ENCODE measurements at places on chromosomes 2 and 18. TPM values are rescaled to one million over a fixed set of nuclear protein-coding genes. Genes with fewer than 3 reads are reported as not detected.

DNA sequence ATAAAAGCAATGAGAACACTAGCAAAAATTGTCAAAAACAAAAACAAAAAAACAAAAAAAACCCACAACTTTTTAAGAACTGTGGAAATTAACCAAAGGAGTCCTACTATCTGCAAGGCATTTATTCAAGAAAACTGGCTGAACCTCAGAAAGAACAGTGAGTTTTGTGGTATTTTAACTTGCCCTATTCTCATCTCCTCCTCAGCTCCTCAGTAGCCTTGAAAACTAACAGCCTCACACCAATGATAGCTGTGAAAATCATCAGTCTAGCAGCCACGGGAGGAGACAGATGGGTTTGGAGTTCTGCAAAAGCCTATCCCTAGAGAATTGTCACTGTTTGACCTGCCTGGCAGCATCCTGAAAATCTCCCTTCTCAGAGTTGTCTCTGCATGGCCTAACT, 20.1 kb upstream of the DNER start:
- DNase-seq, result no peak

FBXO11 gene
- 43.8 TPM for total RNA-seq

DNA sequence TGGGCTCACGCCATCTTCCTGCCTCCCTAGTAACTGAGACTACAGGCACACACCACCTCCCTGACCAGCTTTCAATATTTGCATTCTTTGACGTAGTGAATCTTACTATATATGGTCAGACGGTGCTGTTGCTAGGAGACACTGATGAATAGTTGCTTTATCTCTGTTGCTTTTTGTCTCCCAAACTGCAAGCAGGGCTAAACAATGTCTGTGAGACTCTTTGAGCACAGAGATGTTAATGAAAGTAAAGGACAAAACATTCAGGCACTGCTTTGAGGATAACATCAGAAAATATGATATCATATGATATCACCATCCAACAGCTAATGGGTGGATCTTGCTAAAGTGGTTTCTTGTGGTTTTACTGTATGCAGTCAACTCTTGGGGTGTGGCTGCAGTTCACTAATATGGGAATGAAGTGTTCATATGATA, 43.0 kb downstream of the EMILIN2 start:
- DNase-seq, result no peak

GRCh38 chr2:9668687-9669345, 38.0 kb upstream of the YWHAQ start:
- DNase-seq, result no peak

NRBP1 gene
- total RNA-seq, result 91.3 TPM

DNA sequence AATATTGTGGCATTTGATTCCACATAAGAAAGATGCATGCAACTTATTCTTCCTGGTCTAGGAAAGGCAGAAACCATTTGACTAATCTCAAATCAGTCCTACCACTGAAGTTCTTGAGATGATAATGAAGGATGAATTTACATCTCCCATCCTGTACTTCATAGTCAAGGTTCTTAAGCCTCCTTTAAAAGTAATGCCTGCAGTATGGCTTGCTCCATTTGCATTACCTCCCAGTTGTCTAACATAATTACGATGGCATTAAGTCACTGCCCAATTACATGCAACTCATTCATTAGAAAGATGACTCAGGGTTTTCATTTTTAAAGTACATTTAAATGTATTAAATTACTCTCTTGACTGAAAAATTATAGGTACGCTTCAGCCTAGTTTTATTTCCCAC, 32.2 kb downstream of the THADA start:
- DNase-seq, result no peak

SUCLG1 gene
- total RNA-seq, result 104 TPM

APCDD1 gene
- total RNA-seq, result 20.1 TPM

DNA sequence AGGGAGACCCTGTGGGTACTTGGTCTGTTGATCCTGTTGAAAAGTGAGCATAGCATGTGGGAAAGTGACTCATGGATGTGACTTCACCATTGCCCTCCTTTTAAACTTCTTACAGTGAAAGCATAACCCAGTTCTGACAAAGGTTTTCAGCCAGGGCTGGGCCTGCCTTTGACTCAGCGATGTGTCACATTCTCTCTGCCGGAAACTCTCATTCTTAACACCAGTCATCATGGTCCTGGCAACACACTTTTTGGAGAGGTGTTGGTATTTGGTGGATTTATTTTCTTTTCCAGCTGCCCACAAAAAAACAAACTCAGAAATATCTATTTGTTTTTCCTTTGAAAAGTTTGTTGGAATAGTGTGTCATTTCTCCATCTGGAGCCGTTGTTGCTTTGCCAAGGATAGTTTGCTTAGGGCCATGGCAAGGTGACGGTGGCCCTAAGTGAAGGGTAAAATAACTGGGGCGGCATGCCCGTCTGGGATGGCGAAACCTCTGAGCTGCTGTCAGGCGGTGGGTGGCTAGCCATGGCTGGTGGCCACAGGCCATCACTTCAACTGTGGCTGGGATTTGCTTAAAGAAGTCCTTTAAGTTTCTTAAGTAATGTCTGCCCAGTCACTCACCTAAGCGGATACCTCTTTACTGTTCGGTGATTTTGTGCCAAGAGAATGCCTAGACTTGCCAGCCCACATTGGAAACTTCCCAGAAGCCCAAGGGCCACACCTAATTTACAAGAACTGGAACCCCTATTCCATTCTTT, 123.3 kb downstream of the LTBP1 start:
- peak; percentile 75 for DNase-seq

GRCh38 chr2:79511320-79511951, 1.4 kb upstream of the CTNNA2 start:
- DNase-seq, result no peak

ALLC gene
- total RNA-seq, result not detected

GRCh38 chr2:11962707-11963328, 216.4 kb downstream of the LPIN1 start:
- DNase-seq, result no peak

- DNase-seq, result no peak
Measured at GRCh38 chr2:159402790-159403189, 116.3 kb upstream of the WDSUB1 start.

TCF23 gene
- total RNA-seq, result not detected

- DNase-seq, result no peak
Measured at GRCh38 chr2:36123995-36124394, 231.6 kb upstream of the CRIM1 start.

DNA sequence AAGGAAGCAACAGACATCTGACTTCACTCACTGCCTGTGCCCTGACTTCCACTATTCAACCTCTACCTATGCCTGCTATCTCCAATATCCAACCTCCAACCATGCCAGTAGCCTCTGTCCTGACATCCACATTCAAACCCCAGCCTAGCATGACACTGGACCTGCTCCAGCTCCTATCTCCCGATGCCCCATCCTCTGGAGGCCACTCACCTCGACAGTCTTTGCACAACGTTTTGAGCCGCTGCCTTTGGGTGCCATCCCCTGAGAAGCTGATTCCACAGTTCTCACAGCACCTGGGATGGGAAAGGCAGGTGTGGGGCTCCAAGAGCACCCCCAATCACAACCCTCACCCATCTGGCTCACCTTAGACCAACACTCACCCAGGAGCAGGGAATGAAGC, 4.9 kb downstream of the MBD1 start:
- no peak for DNase-seq

GRCh38 chr2:240704651-240705050, 13.0 kb downstream of the AQP12A start:
- no peak for DNase-seq

GRCh38 chr2:12501469-12502158, 215.1 kb upstream of the TRIB2 start:
- peak; percentile 69 for DNase-seq

RAB27B gene
- 1.4 TPM for total RNA-seq

DNA sequence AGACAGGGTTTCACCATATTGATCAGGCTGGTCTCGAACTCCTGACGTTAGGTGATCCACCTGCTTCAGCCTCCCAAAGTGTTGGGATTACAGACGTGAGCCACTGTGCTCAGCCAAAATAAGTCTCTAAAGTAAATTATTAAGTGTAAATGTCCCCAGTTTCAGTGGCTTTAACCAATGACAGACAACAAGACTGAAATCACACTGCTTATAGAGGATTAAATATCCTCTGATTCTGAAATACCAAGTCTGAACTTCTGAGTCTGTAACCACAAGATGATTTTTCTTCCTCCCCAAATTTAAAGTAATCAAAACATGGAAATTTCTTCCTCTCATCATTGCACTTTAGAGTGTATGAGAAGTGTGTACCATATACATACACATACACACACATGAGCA, 16.5 kb upstream of the ANKRD44 start:
- DNase-seq, result no peak

DNA sequence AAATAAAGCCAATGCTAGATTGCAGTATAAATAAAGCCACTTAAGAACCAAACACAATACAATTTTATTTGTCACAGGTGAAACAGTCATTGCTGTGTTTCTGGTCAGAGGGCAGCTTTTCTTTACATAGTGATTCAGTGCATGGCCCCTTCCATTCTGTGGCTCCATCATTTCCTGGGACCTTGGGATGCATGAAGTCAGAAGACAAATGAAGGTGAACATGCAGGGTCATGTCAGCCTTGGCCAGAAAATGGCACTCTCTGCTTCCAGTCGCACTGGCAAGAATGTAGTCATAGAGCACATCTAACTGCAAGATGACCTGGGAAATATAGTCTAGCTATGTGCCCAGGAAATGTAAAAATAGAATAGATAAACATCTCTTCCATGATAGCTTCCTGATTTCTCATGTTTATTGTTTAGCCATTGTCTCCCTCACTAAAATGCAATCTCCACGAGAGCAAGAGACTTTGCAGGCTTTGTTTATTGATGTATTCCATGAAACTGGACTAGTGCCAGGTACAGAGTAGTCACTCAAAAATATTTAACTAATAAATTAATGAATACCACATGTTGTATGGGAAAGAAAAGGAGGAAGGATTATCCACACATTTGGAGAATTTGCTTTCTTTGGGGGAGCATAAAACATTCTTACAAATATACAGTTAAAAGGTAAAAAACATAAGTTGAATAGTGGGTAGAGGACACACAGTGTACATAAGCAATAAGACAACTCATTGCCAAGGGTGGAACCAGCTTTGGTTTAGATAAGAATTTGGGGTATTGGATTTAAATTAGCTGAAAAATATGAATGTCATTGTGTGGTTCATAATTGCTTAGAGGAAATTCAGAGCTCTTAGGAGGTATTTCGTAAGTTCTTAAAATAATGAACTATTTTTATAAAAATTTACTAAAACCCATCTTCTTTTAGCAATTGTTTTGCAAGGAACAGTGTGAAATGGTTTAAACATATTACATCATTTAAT, 343.8 kb downstream of the PID1 start:
- no peak for DNase-seq

DNA sequence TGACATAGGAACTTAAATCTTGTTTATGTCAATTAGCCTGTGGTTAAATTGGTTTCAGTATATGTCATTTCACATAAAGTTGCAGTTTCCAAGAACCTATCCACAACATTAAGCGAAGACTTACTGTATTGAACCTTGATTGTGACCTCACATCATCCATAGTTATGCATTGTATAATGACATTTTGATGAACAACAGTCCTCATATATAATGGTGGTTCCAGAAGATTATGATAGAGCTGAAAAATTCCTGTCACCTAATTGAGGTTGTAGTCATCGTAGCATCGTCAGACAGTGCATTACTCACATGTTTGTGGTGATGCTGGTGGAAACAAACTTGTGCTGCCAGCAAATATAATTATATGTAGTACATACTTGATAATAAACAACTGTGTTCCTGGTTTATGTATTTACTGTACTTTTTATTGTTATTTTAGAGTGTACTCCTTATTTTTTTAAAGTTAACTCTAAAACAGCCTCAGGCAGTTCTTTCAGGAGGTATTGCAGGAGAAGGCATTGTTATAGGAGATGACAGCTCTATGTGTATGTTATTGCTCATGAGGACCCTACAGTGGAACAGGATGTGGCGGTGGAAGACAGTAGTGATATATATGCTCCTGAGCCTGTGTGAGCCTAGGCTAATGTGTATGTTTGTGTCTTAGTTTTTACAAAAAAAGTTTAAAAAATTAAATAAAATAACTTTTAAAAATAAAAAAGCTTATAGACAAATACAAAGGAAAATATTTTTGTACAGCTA, 56.6 kb downstream of the UBE2E3 start:
- no peak for DNase-seq

- no peak for DNase-seq
Measured at GRCh38 chr2:9982248-9982647, 30.8 kb downstream of the GRHL1 start.

GRCh38 chr2:53455094-53455493, 312.5 kb upstream of the CHAC2 start:
- no peak for DNase-seq

DNA sequence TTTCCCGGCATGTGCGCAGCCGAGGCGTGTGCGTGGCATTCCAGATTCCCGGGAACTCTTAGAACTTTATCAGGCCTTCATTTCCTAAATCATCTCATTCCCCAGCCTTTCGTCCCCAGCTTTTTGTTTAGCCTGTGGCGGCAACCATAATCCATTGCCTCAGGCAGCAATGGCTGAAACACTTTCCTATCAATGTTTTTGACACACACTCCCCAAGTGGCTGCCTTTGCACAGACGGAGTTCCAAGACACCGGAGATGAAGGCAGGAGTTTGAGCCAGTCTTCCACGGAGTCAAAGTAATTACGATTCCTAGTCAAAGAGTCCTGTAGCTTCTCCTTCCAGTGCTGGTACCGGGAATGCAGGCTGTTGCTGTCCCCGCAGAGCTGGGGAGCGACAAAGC, 64.8 kb downstream of the KCNG2 start:
- DNase-seq, result no peak

- no peak for DNase-seq
Measured at GRCh38 chr2:13901526-13901925, 731.0 kb upstream of the LRATD1 start.

DNA sequence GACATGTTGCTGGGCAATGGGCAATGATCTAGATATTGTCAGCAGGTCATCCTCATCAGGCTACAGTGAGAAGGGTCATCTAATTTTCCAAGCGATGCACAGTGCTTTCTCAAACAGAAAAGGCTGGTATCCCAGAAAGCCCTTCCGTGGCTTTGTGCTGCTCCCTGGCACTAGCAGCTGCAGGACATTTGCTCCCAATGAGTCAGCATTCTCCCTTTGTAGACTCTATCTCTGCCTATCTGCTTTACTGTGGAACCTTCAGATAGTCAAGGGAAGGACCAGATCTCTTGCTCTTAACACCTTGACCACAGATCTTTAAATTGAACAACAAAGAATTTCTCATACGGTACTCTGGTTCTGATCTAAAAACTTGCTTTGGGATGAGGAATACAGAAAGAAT, 101.4 kb downstream of the CDH2 start:
- no peak for DNase-seq

DNA sequence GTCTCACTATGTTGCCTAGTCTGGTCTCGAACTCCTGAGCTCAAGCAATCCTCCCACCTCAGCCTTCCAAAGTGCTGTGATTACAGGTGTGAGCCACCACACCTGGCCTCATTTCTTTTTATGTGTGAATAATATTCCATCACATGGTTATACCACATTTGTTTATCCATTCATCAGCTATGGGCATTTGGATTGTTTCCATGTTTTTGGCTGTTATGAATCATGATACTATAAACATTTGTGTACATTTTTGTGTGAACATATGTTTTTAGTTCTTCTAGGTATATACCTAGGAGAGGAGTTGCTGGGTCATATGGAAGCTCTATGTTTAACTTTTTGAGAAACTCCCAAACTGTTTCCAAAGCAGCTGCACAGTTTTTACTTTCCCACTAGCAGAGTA, 24.4 kb downstream of the PKP4 start:
- no peak for DNase-seq

GRCh38 chr18:46373791-46374190, 269.6 kb downstream of the HAUS1 start:
- no peak for DNase-seq

- DNase-seq, result no peak
Measured at GRCh38 chr2:206158563-206159345, 490 bp downstream of the NDUFS1 start.

FAM161A gene
- 3.6 TPM for total RNA-seq

- DNase-seq, result no peak
Measured at GRCh38 chr2:238069877-238070276, 9.1 kb downstream of the SCLY start.

ACMSD gene
- not detected for total RNA-seq
